ENCODE measurements at places on chromosomes 6 and 20.

DNA sequence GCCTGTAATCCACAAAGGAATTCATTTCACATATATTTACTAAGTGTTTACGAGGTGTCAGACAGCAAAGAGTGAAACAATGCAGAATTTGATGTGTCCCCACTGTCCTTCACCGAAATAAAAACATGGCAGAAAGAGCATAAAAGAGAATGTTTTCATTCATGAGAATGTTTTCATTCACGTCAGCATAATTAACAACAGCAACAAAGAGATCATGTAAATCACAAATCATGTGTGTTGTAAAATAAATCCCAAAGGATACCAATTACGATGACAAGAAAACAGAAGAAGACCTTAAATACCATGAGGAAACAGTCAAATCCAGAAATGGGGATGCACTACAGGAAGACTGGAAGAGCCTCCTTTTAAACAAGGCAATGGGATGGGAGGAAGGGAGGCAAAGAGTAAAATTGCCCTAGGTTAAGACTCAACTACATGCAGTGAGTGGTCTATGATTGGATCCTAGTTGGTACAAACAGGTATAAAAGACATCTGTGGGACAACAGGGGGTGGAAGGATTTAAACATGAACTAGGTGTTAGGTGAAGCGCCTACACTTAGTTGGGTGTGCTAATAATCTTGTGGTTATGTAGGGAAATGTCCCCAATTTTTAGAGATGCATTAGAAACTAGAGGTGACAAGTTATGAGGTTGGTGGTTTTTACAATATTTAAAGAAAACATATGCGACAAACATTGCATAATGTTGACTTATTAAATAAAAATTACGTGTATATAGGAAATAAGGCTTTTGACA, 1.5 kb downstream of the ZSCAN31 start:
- DNase-seq, result no peak

DNA sequence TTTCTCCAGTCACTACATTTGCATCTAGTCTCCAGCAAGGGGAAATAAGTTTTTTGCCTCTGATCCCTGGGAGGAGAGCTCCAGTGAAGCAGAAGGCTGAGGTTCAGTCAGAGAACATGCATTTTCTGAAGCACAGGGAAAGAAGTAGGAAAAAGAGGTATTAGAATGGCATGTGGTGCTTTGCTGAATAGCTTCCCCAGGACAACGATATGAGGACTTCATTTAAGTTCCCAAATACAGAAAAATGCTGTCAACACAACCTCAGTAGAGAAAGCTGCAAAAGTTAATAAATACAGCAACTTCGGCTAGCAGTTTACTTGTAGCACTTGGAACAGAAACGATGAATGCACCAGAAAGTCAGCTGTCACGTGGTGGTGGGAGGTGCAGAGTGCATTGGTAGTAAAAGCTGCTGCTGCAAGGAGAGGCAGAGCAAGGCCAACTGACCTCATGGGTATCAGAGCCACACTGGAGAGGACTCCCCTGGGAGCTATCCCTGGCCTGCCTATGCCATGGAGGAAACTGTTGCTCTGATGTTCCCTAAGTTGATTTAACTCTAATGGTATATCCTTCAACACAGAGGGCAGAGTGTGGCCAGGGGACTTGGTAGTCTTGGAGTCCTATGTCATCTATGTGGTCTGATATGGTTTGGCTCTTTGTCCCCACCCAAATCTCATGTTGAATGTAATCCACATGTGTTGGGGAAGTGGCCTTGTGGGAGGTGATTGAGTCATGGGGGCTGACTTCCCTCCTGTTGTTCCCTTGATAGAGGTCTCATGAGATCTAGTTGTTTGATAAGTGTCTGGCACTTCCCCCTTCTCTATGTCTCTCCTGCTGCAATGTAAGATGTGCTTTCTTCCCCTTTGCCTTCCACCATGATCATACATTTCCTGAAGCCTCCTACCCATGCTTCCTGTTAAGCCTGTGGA, 85.9 kb downstream of the ADTRP start:
- no peak for DNase-seq

- DNase-seq, result no peak
Observed at GRCh38 chr6:91626911-91627310, 1040.0 kb upstream of the MAP3K7 start.

DNA sequence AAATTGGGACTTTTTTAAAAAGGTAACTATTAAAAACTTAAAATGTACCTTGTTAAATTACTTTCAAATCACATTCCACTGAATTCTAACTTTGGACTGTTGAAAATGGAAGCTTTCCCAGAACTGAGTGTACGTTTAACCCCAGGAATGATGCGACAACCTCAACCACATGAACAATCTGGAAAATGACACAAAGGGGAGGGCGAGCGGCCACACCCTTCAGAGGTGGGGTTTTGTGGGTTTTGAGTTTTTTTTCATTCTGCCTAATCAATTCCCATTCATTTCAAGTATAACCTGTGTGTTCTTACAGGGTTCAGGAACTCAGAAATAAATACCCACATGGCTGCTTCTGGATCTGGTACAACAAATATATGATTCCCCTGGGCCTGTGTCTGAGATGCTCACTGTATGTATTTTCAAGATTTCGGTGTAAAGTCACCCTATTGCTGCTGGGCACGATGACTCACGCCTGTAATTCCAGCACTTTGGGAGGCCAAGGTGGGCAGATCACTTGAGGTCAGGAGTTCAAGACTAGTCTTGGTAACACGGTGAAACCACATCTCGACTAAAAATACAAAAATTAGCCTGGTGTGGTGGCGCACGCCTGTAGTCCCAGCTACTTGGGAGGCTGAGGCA, 21.6 kb downstream of the CNKSR3 start:
- no peak for DNase-seq

- DNase-seq, result peak; percentile 27
Observed at GRCh38 chr20:9025643-9026042, 43.2 kb upstream of the PLCB4 start.

GRCh38 chr20:43938017-43938655, 23.5 kb downstream of the TOX2 start:
- no peak for DNase-seq

DNA sequence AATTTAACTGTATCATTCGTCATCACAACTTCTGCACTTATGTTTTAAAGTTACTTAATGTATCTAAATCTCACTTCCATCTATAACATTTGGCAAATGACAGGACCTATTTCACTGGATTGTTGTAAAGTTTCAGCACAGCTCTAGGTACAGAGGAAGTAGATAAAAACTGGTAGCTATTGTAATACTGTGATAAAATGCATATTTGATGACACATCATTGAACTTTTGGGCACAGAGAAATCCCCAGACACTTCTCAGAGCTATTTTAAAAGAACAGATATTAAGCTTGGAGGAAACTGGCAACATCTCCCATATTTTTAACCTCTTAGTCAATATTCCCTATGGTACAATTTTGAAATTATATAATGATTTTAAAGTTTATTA, 138.7 kb downstream of the RFPL4B start:
- no peak for DNase-seq
